ENCODE measurements at places on chromosomes 7 and 10.

GRCh38 chr7:151280388-151281019, 32.0 kb upstream of the SMARCD3 start:
- no peak for DNase-seq

- DNase-seq = no peak
These were observed 490.4 kb downstream of the DNAJB6 start for GRCh38 chr7:157827045-157827862.

DNA sequence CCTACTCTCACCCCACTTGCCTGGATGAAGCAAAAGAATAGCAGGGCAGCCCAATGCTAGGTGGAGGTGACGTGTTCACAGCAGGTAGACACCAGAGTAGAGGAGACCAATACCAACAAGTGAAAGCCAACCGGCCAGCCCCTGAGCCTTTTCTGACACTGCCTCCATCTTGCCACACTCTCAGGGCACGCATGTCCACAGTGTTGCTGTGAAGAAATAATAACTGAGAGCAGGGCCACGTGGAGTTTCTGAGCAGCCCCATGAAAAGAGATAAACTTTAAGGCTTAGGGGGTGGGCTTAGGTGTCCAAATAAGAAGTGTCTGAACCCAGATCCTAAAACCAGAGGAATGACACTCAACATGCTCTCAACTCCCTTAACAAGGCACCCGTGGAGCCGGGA, 9.0 kb upstream of the TMEM273 start:
- no peak for DNase-seq

GRCh38 chr7:55546814-55547213, 25.5 kb downstream of the VOPP1 start:
- DNase-seq = no peak

GRCh38 chr7:42479452-42479815, 242.4 kb upstream of the GLI3 start:
- DNase-seq = no peak

- no peak for DNase-seq
These were observed 126.5 kb downstream of the FANK1 start for GRCh38 chr10:126022841-126023240.

Data from stimulated activated CD8-positive, alpha-beta memory T cell treated with anti-CD3 and anti-CD28 coated beads, Interleukin-15, amount 100 ng/mL, for 1 hour (primary cell).